ENCODE measurements at places on chromosomes 13 and 19.

GRCh38 chr13:50991579-50992521 lies 82.3 kb downstream of the RNASEH2B start:
- peak; percentile 25 for DNase-seq

- DNase-seq: no peak
These were observed 117.6 kb downstream of the TEX29 start for GRCh38 chr13:111437856-111438547.

DNA sequence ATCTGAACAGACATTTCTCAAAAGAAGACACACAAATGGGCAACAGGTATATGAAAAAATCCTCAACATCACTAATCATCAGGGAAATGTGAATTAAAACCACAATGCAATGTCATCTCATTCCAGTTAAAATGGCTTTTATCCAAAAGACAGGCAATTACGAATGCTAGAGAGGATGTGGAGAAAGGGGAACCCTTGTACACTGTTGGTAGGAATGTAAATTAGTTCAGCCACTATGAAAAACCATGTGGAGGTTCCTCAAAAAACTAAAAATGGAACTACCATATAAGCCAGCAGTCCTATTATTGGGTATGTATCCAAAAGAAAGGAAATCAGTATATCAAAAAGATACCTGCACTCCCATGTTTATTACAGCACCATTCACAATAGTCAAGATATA lies 24.7 kb upstream of the ZC3H13 start:
- DNase-seq: no peak

DNA sequence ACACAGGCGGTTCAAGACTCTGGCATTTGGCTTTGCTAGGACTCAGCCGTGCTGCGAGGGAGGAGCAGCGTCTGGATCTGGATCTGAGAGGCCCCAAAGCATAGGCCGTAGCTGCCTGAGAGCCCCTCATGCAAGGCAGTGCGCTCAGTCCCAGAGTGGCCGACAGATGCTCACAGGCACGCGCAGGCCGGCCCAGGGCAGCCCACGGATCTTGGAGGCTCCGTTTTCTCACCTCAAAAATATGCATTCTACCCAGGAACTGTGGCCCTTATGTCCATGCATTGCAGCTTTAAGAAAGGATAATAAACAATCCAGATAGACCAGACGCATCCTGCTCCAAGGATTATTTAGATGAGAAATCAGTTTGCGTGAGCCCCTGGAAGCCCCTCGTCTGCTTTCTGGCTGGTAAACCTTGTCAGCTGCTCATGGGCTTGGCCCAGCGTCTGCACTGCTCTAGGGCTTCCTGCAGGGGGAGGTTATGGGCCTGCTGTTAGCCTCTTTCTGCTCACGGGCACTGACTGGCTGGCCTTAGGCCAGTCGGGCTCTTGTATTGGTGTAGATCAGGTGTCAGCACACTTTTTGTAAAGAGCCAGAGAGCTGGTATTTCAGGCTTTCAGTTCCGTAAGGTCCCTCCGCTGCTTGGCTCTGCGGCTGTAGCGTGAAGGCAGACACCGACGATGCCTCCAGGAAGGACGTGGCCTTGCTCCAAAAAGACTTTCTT lies 24.2 kb downstream of the TEX29 start:
- DNase-seq: no peak

DNA sequence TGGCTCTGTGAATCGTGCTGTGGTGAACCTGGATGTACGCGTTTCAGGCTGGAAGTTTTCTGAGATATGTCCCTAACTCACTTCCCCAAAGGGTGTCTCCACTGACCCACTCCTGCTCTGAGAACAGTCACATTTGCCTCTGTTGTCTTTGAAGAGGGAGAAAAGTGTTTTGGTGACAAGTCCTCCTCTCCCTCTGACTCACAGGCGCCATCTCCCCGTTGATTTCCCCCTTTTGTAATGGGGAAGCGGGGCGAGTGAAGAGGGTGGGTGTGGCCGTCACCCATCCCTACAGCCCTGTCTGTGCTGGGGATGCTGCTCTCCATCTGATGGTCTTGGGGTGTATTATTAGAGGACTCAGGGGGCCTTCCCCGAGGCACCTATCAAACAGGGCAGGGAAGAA lies 9.6 kb downstream of the APC2 start:
- no peak for DNase-seq

GRCh38 chr13:44197791-44198770 lies 175.5 kb upstream of the SERP2 start:
- DNase-seq: peak; percentile 43

- DNase-seq: no peak
These were observed 395.0 kb downstream of the PCDH9 start for GRCh38 chr13:66835040-66835628.

DNA sequence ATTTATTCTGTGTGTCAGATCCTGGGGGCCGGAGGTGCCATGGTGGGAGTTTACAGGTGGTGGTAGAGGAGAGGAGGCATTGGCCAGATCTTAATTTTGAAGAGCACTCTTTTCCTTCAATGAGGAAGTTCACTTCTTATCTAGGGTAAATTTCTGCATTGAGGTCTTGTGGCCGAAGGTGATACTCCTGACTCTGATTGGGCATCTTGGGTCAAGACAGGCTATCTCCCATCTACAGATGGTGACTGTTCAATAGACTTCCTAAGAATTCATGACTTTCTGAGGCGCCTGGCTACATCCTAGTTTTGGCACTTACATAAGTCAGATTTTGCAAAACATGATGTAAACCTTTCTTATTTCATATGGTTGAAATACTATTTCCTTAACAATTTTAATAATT lies 135.2 kb downstream of the SUCLA2 start:
- no peak for DNase-seq

DNA sequence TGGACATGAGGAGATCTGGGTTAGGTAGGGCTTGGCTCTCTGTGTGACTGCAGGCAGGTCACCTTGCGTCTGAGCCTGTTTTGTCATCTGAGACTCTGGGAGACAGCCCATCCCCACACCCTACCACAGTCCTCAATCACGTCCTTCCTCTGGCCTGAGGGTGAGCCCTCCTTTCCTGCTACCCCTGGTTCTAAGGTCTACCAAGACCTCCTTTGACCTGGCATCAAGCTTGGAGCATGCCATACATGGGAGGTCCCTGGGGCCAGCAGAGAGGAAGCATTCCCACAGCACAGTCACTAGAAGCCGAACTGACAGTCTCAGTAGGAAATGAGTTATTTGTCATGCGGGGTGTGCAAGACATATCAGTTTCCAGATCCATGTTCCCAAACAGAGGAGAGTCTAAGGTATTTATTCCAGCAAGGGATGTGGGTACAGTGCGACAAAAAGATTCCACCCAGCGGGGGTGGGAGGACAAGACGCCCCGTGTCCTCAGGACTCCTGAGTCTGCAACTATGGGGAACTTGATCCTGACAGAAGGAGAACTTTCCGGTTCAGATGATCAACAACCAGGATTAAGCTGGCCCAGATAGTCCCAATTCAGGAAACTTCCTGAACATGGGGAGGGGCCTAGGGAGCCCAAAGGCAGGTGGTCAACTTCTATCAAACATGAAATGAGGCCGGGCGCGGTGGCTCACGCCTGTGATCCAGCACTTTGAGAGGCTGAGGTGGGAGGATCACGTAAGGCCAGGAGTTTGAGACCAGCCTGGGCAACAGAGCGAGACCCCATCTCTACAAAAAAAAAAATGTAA lies 9.5 kb downstream of the ARRDC2 start:
- DNase-seq: no peak

- no peak for DNase-seq
These were observed 8.2 kb downstream of the MYCBP2 start for GRCh38 chr13:77318741-77319140.

DNA sequence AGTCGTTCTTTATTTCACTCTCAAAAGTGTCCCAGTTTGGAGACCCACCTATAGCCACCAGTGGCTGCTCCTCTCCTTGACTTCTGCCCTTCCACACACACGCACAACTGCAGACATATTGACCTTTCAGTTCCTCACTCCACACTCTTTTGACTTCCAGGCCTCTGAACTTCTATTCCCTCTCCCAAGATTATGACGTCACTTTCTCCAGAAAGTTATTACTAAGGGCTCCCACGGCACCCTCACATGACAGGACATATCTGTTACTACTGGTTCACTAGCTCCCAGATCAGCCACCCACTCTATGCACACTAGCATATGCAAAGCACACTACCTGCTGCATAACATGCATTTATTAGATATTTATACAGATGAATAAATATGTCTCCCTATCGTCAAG lies 45.9 kb downstream of the XPO4 start:
- no peak for DNase-seq

DNA sequence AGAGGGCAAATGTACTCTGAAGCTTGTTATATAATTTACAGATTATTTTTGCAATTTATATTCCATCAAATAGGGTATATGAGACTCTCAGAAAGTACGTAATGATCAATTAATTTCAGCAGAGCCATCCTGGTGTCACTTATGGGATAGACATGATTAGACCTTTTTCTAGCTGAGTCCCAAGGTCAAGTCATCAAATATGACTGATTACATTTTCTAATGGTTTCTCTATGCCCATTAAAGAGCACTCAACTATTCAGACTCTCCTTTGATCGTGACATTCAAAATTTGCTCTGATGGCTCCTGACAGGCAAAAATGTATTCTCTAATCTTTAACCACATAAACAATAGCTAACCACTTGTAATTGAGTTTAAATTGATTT lies 469.2 kb downstream of the COG6 start:
- no peak for DNase-seq

DNA sequence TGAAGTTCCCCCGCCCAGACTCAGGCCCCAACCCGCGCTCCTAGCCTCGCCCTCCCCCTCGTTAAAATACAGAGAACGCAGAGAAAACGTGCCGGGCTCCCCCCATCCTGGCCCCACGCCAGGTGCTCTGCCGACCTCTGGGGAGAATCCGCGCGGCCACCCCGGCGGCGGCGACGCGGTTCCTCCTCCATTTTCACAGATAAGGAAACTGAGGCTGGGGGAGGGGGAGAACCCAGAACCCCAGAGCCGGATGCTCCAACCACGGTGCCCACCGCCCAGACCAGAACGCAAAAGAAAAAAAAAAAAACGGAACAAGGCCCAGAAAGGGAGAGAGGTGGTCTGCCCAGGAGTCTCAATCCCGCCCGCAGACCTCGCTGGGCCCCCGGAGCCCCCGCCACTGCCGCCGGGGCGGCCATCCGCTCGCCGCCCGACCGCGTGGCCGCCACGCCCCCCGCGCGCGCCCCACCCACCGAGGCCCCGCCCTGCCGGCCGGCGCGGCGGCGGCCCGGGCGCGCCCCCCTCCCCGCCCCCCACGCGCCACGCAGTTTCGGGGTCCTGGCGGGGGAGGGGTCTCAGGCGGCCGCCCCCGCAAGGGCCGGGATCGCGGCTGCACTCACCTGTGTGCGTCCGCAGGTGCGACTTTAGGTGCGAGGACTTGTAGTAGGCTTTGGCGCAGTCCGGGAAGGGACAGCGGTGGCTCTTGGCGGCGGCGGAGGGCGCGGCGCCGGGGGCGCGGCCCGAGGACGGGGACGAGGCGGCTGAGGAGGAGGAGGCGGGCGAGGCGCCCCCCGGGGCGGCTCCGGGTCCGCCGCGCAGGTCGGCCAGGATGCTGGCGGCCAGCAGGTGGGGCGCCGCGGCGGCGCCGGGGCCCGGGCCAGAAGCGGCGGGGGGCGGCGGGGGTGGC lies 703 bp downstream of the KLF16 start:
- peak; percentile 57 for DNase-seq

DNA sequence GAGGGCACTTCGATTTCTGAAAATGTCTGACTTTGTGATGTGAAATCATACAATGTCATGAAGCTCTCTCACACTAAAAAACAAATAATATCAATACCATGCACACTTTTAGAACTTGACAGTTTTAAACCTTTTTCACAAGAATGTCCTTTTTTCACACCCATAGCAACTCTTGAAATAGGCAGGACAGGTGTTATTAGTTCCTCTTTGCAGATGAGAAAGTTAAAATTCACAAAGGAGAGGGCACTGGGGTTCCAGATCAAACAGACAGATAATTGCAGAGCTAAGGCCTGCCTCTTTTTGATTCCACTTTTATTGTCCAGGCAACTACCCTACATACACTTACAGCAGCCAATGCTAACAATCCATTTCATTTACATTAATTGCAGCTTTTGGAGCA lies 142.8 kb downstream of the KLF12 start:
- DNase-seq: no peak

GRCh38 chr13:66224663-66225062 lies 1005.5 kb downstream of the PCDH9 start:
- DNase-seq: no peak

GRCh38 chr13:73940098-73940497 lies 194.1 kb downstream of the KLF12 start:
- DNase-seq: no peak

DNA sequence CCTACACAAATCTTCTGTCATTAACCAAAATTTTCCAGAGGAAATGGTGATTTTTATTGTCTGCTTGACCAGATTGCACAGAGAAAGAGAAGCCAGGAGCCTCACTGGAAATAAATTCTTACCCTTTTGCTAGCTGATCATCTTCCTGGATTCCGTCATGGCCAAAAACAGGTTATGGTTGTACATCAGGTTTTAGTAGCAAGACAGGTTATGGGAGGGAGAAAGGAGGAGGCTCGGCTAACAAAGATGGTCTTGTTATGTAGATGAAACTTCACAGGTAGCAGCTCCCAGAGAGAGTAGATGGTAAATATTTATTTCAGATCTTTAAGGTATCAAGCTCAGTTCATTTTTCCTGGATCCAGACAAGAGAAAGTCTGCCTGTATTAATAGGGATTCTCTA lies 19.7 kb upstream of the CEACAM3 start:
- DNase-seq: no peak

DNA sequence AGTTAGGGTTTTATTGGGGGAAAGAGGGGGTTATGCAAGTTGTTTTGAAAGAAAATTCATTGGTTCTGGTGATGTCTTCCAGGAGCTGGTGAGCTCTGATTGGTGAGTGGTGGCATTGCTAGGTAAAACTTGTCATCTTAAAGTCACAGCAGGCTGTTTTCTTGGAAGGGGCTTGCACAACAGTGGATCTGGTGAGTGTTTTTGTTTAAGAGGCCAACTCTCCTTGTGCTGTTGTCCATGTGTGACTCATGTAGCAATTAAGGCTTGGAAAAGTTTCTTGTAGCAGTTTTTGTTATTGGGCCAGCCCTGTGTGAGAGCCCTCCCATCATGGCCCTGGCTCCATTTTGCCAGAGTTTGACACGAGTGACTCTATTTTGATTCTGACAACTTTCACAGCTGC lies 109.4 kb downstream of the RFC3 start:
- no peak for DNase-seq

DNA sequence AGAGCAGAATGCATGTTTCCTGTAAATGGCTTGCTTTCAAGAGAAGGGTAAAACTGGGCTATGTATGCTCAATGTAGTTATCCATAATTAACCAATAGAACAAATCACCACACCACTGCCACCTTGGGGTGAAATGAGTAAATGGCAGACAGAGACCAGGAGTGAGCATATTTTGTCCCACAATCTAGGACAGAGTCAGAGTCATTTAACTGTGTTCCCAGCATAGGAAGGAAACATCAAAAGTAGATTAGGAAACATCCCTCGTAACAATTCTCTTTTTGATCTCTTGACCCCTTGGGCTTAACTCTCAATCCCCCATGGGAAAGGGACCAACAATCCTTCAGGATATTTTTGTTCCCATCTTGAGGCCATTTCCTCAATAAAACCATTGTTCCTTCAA lies 224.8 kb downstream of the NHLRC3 start:
- DNase-seq: peak; percentile 38

- DNase-seq: no peak
These were observed 1466.9 kb downstream of the UQCRFS1 start for GRCh38 chr19:27745978-27746542.

GRCh38 chr13:48733739-48734335 lies 80.1 kb downstream of the CYSLTR2 start:
- DNase-seq: no peak

All from activated CD4-positive, alpha-beta memory T cell treated with anti-CD3 and anti-CD28 coated beads, Interleukin-2, amount 10 ng/mL, durations not matched to agents 7 days and 5 days (primary cell).